ENCODE measurements at places on chromosomes 4 and X. TPM values are rescaled to one million over a fixed set of nuclear protein-coding genes. Genes with fewer than 3 reads are reported as not detected.
A peak's percentile ranks its signal among the peaks of the same experiment; 100 is the strongest.

The TDO2 gene
- total RNA-seq: 634 TPM

DNA sequence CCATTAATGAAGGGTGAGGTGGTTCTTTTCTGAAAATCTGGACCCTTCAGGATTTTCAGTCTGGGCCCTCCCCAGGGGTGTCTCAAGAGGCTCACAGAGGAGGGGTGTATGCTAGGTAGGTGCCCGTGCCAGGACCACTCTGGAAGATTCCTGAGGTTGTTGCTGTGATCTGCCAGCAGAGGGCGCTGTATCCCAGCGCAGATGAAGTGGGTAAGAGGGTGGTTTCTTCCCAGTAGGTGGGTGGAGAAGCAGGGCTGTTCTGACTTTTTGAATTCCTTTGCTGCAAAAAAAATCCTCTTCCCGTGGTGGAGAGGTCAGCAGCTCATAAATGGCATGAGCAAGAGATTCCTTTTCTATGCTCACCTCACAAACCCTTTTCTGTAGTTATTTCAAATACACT lies 51.1 kb downstream of the SCML1 start:
- no peak for DNase-seq

DNA sequence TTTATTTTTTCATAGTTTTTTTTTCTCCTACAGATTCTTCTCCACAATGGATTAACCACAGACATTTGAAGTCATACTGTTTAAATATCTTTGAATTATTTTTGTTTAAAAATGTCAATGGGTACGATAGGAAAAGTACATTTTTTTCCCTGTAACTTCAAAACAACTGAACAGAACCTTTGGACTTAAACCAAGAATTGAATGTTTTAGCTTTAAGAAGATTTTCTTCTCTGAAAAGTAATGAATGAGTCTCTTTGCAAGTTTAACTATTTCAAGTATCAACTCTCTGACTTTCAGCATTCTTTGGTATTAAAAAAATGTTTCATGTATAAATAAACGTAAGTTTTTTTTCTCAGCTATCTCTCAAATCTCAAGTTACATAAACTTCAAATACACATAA lies 364.3 kb downstream of the FBXO8 start:
- no peak for DNase-seq

The LPAR4 gene
- total RNA-seq: not detected

DNA sequence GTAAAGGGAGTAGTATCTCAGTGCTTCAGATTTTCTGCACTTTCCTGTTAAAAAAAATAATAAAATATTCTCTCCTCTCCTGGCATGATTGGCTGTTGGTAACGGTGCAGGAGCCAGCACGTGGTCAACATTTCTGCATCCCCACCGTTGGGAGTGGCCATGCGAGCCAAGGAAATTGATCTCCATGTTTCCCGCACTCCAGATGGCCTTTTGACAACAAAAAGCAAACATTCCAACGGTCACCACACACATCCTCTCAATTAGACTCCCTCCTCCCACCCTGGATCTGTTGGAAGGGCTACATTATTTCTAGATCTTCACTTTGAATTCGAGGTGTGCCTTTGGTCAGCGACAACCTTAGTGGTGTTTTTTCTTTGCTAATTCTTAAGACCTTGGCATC lies 45.0 kb downstream of the STK32B start:
- DNase-seq: no peak

The CLIC2 gene
- 4.0 TPM for total RNA-seq

DNA sequence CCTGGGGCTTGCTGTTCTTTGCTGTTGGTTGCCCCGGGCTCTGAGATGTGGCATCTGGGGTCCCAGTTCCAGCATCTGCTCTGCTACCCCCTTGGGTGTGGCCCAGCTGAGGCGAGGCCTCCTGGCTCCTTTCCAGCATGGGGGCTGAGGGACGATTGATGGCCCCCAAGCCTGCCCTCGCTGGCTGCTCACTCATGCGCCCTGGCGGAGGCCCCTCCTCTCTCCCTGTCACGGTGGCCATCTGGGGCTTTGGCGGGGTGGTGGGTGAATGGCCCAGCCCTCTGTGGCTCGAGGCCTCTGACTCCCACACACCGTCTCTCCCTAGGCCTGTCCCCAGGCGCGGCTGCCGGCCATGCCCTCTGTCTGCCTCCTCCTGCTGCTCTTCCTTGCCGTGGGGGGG lies 1.8 kb downstream of the PLXNA3 start:
- DNase-seq: no peak

GRCh38 chr4:31617667-31618066 lies 897.5 kb downstream of the PCDH7 start:
- no peak for DNase-seq

- DNase-seq: no peak
Observed at GRCh38 chrX:150058728-150059127, 120.4 kb upstream of the EOLA2 start.

- no peak for DNase-seq
Observed at GRCh38 chr4:38740303-38740702, 42.5 kb downstream of the TLR10 start.

The UGT2B15 gene
- 44.9 TPM for total RNA-seq

DNA sequence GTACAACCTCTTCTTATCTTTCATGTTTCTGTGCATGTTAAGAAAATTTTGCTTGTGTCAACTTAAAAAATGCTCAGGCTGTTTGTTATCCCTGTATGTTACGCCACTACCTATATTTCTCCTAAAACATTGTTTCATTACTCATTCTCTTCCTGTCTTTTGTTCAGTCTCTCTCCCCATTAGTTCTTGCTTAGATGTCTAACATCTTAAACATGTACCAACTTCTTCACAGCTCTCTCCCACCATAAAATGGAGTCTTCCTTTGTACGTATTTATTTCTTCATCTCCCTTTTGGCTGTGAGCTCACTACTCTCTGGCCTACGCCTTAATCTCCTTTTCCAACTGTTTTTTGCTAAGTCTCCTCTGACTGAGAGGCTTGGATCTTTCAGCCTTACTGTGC lies 36.4 kb downstream of the PCDH7 start:
- DNase-seq: no peak

GRCh38 chrX:17697191-17697590 lies 40.1 kb upstream of the SCML1 start:
- DNase-seq: no peak

DNA sequence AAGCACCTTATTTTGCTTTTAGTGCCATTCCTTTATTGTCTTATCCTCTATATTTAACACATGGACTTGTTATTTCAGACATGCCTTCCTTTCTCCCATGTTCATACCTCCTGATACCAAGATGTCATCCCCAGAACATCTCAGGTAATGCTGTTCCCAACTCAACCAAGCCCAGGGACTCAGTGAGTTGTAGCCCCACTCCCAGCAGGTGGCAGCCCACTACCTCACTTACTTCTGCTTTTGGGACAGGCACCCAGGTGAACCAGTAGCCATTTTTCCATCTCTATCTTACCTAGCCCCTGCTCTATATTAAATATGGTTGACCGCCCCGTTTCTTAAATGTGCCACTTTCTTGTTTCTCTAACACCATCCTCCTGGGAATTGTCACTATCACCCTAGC lies 199.0 kb downstream of the DCHS2 start:
- DNase-seq: no peak

GRCh38 chrX:118360429-118361125 lies 14.7 kb downstream of the WDR44 start:
- no peak for DNase-seq

DNA sequence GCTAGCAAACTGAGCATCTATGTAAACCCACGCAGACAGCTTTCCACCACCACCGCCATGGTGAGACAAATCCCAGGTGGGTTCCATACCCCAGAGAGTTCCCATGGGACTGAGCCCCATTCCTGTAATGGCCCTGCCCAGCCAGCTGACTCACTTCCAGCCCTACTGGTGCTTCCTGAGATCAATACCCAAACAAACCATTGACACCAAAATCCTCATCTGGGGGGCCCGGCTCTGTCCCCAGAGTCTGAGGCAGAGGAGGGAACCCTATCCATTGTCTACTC lies 30.1 kb upstream of the JAKMIP1 start:
- DNase-seq: peak; percentile 9

DNA sequence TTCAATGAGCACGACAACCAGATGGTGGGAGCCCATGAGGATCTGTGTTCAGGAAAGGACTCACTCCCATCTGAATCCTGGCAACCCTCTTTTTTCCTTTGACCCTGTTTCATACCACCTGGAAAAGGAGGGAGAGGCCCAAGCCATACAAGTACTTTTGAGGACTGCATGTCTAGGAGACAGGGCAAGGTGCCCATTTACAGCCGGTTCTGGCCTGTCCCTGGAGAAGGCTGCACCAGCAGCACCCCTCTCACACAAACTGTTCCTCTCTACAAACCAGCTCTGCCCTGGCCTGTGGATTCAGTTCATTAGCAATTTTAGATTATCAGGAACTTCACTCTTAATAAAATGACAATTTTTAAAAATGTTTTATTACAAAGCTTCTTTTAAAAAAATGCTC lies 57.5 kb downstream of the HADH start:
- DNase-seq: no peak

DNA sequence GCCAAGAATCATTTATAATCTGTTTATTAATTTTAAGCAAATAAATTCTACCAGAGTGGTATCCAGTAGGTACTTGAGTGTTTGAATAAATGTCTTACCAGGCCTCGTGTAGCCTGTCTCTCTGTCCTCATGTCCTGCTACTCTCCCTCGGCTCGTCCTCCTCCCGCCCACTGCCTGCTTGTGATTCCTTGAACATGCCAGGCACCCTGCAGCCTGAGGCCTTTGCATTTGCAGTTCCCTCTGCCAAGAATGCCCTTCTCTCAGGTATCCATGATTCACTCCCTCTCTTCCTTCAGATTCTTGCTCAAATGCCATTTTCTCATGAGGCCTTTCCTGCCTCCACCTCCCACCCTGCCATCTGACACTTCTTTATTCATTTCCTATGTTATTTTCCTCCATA lies 209.7 kb upstream of the PRPS2 start:
- no peak for DNase-seq

GRCh38 chrX:123087326-123087725 lies 96.8 kb upstream of the GRIA3 start:
- DNase-seq: no peak

DNA sequence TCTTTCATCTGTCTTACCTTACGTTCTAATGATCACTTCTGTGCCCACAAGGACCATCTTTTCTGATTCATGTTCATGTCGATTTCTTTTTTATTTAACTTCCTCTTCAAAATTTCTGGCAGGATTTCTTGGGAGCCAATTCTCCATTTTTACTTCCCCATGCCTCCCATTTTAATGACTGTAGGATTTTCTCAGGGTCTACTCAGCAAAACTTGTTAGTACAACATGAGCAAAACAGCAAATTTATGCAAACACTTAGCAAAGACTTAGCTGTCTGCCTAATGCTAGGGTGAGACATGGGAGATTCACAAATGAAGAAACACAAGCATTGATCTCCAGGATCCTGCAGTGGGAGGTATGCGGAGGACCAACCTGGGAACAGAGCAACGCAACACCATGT lies 5.5 kb downstream of the CD38 start:
- no peak for DNase-seq

GRCh38 chr4:48342606-48342880 lies 1.2 kb downstream of the SLAIN2 start:
- no peak for DNase-seq

The MAP3K15 gene
- not detected for total RNA-seq

DNA sequence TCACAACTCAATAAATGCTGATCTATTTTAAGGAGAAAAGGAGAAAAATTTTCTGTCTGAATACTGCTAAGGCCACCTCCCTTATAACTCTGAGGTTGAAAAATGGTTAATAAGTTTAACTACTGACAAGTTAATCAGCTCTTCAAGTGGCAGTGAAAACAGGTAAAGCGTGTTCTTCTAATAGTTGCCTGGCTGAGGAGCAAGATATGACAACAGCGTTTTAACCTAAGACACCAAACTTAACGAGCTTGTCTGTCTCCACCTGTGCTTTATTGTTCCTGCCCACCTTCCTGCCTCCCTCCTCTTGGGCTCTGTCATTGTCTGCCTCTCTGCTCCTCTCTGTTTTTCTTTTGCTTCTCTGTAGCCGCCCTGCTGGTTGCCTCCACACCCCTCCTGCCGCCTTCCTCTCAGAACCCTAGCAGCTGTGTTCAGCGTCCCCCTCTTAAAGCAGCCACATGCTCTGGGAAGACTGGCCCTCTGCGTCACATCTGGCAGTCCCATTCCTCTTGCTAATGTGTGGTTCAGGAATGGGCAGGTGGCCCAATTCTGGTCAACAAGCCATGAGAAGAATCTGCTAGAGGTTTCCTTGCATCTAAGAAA lies 4.3 kb upstream of the TSPAN5 start:
- no peak for DNase-seq

- no peak for DNase-seq
Observed at GRCh38 chr4:6561706-6562371, 13.2 kb upstream of the MAN2B2 start.

GRCh38 chrX:69031181-69031580 lies 134.1 kb downstream of the PJA1 start:
- no peak for DNase-seq

DNA sequence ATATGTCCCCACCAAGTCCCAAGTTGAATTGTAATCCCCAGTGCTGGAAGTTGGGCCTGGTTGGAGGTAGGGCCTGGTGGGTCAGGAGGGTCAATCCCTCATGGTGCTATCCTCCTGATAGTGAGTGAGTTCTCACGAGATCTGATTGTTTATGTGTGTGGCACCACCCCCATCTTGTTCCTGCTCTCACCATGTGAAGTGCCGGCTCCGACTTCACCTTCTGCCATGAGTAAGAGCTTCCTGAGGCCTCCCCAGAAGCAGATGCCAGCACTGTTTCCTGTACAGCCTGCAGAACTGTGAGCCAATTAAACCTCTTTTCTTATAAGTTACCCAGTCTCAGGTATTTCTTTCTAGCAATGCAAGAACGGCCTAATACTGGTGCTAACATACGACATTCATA lies 22.7 kb upstream of the TMEM33 start:
- DNase-seq: no peak

GRCh38 chr4:25313201-25313895 lies 774 bp downstream of the ZCCHC4 start:
- no peak for DNase-seq

The TMEM154 gene
- 2.1 TPM for total RNA-seq

- no peak for DNase-seq
Observed at GRCh38 chrX:15864629-15865028, 10.0 kb upstream of the AP1S2 start.

The PNMA5 gene
- total RNA-seq: not detected

- DNase-seq: no peak
Observed at GRCh38 chrX:12878536-12878935, 11.7 kb downstream of the TLR7 start.

DNA sequence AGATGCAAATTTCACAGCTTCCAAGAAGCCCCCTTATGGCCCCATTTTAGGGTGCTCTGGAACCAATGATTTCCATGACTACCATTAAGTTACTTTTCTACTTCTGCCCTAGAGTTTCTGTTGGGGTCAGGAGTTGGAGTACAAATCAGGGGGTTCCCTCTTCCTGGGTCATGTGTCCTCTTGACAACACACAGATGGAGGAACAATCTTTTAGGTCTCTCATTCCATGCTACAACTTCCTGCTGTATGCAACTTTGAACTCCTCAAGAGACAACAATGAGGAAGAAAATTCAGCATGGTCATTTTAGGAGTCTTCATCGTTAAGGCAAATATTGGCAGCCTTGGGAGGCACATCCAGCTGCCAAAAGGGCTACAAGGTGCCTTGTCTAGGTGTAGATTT lies 79.7 kb downstream of the SEL1L3 start:
- DNase-seq: no peak

Data from right lobe of liver (tissue), 6 donors.